Umbilical cord (tissue), 2 donors: ENCODE measurements at places on chromosomes 7 and 10.

DNA sequence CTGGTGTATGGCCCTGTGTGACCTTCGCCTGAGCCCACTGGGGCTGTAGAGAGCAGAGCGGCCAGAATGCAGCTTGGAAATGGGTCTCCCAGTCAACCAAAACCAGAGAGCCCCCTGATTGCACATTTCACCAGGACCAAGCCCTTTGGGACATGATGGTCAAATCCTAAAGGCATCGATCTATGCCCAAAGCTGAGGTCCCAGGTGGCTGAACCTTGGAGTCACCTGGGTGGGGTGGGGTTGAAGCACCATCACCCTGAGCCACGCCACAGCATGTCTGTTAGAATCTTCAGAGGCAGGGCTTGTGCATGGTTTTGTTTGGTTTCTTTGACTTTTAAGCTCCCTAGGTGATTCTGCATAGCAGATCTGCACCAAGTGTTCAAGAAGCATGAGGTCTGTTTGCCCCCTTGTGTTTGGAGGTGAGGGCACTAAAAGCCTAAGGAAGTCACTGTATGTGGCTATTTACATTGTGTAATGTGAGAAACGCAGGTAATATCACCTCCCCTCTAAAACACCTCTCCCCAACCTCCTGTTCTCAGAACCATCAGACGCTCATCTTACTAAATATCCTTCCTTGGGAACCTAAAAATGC is 9.6 kb downstream of the PKD1L1 start:
- no peak for DNase-seq

- no peak for DNase-seq
These were observed 79.6 kb downstream of the ZNRF2 start for GRCh38 chr7:30363778-30364563.

DNA sequence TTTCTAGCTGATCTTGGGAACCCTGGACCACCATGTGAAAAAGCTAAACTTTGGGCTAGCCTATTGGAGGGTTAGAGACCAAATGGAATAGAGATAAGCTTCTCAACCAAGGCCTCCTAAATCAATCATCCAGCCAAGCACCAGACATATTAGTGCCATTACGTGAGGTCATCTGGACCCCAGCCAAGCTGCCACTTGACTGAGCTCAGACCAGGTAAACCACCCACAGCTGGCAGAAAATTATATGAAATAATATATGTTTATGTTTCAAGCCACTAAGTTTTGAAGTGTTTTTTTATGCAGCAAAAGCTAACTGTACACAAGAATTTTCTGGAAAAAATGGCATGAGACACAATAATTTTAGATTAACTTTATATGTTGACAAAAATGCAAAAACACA is 82.6 kb upstream of the PCGF5 start:
- DNase-seq, result no peak

DNA sequence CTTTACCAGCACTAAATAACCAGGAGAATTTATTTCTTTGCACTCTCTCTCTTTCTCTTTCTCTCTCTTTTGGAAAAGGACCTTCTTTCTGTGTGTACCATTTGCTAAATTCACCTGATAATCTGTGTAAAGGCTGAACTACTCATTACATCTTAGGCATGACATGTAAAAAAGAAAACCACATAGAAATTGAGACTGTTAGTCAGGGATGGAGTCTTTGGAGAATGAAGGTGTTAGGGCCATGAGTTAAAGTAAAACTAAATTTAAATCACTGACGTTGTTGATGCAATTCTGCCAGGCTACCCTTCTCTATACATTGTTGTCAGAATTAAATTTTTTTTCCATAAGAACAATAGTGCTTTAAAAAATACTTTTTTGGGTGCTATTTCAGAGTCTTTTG is 263.3 kb downstream of the PTEN start:
- no peak for DNase-seq
